NCI-H2029 treated with DMSO at 0.1 percent for 48 hours (cell line): ENCODE measurements at places on chromosomes 1 and 21.

- no peak for DNase-seq
Observed at GRCh38 chr21:39843916-39844315, 23.3 kb upstream of the PCP4 start.

DNA sequence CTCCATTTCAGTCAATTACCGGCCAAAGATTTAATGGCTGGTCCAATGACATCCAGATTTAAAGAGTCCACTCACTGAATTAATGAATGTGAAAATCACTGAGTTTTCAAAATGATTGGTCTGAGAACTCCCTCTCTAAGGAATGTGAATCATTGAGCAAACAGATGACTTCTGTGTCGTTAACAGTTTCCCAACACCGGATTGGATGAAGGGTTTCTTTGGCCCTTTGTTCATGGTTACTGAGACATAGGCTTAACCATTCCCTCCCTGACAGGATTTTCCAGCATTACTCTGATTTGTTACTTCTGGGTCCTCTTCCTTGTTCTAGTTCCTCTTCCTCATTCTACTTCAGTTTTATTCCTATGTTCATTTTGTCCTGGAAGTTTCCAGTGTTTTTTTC lies 1.5 kb upstream of the CLDN17 start:
- DNase-seq: no peak

DNA sequence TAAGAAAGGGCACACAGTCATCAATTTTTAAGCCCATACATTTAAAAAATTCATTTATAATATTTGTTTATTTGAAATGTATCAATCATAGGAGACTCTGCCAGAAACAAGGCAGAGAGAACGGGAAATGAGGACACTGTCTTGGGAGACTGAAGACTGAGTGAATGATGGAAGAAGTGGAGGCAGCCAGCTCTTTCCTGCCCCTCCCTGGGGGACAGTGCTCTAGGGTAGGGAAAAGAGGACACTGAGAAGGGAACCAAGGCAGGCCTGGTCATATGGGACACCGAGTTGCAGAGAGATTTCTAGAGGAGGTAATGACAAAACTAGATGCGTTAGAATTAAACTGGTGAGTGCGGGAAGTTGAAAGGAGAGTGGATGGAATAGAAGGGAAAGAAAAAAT lies 31.6 kb downstream of the EEIG2 start:
- DNase-seq: no peak

GRCh38 chr1:184270556-184270955 lies 116.3 kb upstream of the C1orf21 start:
- DNase-seq: no peak

DNA sequence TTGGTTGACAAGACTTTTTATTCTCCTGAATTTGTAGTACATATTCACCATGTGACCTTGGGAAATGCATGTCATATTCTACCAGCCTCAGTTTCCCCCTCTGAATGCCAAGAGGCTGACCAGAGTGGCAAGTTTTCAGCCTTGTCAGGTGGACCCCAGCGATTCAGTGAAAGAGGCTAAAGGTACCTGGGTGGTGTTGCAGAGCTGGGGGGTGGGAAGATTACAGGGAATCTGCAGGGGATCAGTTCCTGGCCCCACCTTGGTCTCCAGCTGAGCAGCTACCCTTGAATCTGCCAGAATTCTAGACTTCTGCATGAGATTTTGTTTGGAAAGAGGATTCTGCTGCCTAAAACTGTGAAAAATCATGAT lies 27.9 kb upstream of the KCNA2 start:
- DNase-seq: no peak

- no peak for DNase-seq
Observed at GRCh38 chr1:18241891-18242290, 134.3 kb downstream of the IGSF21 start.

- no peak for DNase-seq
Observed at GRCh38 chr1:3105167-3105863, 36.3 kb downstream of the PRDM16 start.

DNA sequence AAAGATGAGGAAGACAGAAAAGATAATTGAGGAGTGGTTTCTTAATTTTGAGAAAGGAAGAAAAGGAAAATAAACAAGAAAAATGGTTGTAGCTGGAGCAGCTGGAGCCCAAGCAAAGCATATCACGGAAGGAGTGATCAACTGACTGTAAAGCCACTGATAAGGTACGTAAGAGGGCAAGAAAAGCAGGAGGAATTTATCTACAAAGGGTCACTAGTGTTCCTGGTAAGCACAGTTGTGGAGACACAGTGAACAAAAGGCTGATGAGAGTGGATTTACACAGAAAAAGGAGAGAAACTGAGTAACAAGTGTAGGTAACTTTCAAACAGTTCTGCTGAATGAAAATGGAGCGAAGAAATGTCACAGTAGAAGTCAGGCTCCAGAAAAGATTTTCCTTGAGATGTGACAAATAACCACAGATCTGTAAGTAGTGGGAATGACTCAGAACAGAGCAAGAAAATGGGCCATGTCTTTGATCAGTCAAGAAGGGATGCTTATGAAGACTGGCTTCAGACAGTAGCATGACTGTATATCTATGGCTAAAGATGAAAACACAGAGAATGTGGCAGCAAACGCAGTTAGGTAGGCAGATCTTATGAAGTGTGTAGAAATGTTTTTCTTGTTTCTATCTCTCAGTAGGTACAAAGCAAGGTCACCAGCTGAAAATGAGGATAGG lies 45.6 kb upstream of the RBM34 start:
- DNase-seq: no peak

GRCh38 chr1:203368624-203369451 lies 17.9 kb upstream of the FMOD start:
- no peak for DNase-seq

- no peak for DNase-seq
Observed at GRCh38 chr1:6864166-6864565, 78.9 kb downstream of the CAMTA1 start.

GRCh38 chr1:59680044-59680443 lies 134.7 kb upstream of the HOOK1 start:
- no peak for DNase-seq

GRCh38 chr1:41876576-41877445 lies 41.9 kb downstream of the HIVEP3 start:
- no peak for DNase-seq

- DNase-seq: no peak
Observed at GRCh38 chr1:206582537-206582936, 29.7 kb downstream of the EIF2D start.

DNA sequence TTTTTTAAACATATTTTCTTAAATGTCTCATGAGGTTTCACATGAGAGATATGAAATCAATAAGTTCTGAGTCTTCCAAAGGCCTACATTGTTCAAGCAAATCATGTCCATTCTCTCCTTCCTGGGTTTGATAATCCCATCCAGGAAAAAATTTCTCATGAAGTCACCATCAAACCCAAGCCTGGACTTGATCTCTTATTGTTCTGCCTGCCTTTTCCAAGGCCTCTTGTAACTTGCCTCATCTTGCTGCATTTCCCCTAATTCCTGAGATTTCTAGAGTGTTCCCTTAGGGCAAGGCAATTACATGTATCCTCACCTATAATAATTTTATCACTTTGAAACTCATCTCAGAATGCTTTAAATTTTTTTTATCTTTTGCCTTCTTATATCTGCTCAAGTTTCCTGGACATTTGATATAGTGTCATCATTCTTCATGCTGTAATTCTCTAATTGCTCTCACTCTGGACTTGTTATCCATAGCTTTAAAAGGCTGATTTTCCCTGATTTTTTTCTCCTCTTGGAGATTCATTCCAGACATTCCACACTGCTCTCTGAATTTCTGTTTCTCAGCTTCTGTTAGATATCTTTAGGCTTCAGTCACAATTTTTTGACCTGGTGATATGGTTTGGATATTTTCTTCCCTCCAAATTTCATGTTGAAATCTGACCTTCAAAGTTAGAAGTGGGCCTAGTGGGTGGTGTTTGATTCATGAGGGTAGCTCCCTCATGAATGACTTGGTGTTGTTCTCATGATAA lies 126.4 kb downstream of the LRRC7 start:
- DNase-seq: no peak

DNA sequence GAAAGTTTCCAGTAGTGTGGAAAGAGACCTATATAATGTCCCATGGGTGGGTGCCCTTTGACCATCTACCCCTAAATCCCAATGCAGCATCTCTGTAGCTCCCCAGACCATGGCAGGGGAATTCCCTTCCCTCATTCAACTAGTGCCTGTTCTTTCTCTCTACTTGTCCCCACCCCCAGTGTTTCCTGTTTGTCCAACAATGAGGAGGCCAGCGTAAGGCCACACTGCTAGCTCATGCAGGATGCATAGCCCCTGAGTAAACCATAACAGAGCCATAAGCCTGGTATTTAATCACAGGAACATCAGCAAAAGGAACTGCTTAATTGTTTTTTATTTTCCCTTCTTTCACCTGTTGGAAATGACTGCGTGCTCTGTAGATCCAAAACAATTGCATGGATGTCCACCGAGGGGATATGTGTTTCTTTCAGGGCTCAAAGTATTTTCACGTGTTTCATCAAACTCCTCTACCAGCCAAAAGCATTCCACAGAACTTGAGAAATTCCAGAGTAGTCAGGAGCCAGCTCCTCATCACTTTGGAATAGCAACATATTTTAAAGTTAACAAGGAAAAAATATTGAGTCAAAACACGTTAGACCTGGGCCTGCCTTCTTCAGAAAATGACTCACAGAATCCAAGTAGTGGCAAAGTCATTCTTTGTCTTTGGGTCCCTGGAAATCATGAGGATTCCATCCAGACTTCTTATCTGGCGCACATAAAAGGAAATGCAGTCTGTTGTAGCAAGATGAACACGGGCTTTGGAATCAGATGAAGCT lies 162.5 kb upstream of the SGIP1 start:
- DNase-seq: no peak

DNA sequence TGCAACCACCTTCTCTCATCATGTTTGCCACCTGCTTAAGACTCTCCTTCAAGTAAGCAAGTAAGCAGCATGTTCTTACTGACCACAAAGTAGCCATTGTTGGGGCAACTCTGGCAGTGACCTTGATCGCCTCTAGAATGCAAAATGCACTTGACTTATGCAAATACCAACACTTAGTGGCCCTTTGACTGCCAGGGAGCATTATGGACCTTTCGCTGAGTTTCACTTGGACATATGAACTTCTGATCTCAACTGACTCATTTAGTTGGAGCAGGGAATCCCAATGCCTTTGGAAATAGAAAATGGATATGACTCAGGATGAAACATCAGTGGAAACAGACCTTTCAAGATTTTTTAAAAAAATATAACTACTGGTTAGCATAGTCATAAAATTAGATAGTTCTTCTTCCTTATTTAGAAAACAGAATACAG lies 6.1 kb upstream of the PLA2G5 start:
- DNase-seq: no peak

GRCh38 chr1:93715529-93716126 lies 34.0 kb upstream of the BCAR3 start:
- DNase-seq: peak; percentile 69

DNA sequence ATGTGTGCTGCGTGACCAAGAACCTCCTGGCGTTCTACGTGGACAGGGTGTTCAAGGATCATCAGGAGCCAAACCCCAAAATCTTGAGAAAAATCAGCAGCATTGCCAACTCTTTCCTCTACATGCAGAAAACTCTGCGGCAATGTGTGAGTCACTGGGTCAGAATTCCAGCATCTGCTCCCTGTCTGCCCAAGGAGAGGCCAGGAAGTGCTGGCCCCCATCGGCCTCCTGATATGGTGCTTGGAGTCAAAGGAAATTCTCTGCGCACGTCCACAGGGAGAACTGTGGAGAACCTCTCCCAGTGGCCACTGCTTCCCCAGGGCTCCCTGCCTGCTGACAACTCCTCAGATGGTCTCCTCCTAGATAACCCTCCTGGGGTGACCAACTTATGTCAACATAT lies 25.6 kb upstream of the IL20 start:
- DNase-seq: no peak

DNA sequence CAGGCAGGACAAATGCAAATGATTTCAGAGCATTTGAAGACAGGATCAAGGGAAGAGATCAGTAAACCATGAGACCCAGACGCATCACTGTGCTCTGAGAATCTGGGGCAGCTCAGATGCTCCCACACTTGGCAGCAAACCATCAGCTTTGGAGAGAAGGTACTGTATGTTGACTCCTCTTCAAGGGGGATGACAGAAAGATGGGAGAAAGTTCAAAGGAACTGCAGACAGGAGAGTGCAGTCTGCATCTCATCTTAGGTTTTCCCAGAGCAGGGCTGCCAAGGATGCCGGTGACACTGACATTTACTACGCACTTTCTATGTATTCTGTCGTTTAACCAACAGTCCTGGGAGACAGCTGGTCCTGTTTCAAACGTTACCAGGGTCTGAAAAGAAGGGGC lies 35.8 kb downstream of the OLFML2B start:
- no peak for DNase-seq

- DNase-seq: no peak
Observed at GRCh38 chr1:158689110-158689509, 2.6 kb upstream of the SPTA1 start.

- no peak for DNase-seq
Observed at GRCh38 chr1:227333423-227333822, 15.1 kb upstream of the CDC42BPA start.

DNA sequence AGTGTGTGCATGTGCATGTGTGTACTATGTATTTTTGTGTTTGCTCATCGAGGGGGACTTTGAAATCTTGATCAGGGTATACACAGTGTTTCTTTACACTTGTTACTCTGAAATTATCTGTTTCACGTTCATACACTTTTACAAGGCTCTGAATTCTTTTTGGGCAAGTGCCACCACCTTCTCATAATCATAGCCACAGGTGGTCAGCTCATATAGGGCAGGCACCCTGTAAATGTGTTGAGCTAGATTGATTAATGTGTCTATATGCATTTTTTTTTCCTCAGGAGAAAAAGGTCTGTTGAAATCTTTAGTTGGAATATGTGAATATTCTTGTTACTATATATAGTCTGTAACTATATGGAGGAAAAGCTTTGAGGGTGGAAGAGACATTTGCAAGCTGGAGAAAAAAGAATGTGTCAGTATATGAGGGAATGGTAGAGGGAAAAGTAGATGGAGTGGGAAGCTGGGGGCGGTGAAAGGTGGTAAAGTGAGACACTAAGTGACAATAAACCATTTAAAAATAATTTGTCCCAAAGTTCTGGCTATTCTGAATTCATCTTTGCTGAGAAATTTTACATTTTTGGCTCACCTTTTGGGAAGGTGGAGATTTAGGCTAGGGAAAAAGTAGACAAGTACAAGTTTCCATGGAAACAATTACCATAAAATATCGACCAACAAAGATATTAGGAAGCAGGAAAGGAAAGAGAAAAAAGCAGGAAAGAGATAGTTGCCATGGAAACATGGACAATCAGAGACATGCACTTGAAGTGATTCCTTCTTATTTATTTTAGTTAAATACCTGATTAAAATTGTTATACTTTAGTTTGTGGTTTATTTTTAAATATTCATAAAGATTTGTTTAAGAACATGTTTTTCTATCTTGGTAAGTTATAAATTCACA lies 277.5 kb downstream of the PDE4B start:
- no peak for DNase-seq

- no peak for DNase-seq
Observed at GRCh38 chr21:29315131-29315749, 16.5 kb downstream of the BACH1 start.
